Effector CD8-positive, alpha-beta T cell (primary cell): ENCODE measurements at places on chromosomes 5 and 9.

- no peak for DNase-seq
Observed at GRCh38 chr9:132982458-132982857, 4.0 kb downstream of the GFI1B start.

- no peak for DNase-seq
Observed at GRCh38 chr5:65769539-65769938, 47.5 kb downstream of the NLN start.

GRCh38 chr9:8600914-8601680, 801.5 kb upstream of the DMAC1 start:
- no peak for DNase-seq

- no peak for DNase-seq
Observed at GRCh38 chr9:86541014-86541570, 186.9 kb upstream of the TUT7 start.

DNA sequence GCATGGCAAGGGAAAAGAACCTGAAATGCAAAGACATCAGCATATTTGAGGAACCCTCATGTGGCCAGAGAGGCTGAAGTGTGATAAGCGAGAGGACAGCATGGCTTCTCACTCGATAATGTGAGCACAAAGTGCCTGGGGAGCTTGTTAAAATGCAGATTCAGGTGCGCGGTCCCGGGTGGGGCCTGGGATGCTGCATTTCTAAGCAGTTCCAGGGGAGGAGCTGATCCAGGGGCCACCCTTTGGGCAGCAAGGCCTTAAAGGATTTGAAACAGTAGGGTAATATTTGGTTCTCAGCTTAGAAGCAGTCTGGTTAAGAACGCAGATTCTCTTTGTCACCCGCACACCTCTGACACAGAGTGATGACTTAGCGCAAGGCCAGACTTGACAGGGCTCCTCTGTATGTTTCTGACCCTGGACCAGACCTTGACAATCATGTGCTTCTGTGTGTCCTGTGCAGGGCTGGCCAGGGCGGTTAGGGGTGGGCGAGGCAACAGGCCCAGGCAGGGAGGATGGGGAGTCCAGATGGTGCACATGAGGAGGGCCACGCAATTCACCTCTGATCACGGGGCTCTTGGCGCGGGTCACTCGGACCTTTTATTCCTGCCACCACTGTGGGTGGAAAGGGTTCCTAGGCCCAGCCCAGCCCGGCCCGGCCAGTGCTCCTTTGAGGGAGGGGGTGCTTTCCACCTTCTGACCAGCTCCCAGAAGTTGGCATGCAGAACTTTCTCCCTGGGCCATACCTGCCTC, 62.8 kb upstream of the TBC1D2 start:
- no peak for DNase-seq

GRCh38 chr5:116699332-116699731, 124.7 kb upstream of the SEMA6A start:
- DNase-seq = no peak

GRCh38 chr9:75101004-75101588, 12.8 kb downstream of the OSTF1 start:
- no peak for DNase-seq

DNA sequence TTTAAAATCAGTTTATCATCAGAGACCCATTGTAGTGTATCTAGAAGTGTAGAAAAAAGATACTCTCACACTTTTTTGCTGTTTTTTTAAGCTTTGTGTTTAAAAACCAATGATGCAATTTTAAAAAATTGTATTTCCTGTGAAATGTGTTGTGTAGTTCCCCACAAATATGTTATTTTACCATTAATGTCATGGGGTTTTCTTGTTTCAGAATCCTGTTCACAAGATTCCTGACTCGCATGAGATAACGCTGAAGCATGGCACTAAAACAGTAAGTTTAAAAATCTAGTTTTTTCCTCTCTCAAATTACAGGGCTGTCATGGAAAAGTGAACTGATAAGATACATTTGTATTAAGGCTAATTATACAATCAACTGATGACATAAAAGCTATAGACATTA, 58.6 kb downstream of the WDR70 start:
- DNase-seq = no peak

- DNase-seq = no peak
Observed at GRCh38 chr5:143425835-143426234, 22.3 kb upstream of the NR3C1 start.

DNA sequence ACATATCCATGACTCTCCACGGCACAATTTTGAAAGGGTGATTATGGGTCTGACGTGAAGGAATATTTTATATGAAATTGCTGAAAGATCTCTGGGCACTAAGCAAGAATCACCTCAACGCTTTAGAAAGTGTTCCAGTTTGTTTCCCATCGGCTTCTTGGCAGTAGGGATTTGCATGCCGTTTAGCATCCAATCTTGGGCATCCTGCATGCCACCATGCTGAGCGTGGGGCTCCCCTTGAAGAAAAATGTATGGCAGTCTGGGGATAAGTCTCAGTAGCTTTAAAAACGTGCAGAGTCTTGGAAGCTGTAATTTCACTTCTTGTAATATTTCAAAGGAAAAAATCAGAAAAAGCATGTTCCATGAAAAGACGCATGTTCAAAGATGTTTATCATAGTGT, 151.7 kb downstream of the DMRT2 start:
- DNase-seq = no peak

- no peak for DNase-seq
Observed at GRCh38 chr5:43636076-43636475, 33.1 kb downstream of the NNT start.

GRCh38 chr9:120936764-120937122, 10.1 kb upstream of the TRAF1 start:
- no peak for DNase-seq

DNA sequence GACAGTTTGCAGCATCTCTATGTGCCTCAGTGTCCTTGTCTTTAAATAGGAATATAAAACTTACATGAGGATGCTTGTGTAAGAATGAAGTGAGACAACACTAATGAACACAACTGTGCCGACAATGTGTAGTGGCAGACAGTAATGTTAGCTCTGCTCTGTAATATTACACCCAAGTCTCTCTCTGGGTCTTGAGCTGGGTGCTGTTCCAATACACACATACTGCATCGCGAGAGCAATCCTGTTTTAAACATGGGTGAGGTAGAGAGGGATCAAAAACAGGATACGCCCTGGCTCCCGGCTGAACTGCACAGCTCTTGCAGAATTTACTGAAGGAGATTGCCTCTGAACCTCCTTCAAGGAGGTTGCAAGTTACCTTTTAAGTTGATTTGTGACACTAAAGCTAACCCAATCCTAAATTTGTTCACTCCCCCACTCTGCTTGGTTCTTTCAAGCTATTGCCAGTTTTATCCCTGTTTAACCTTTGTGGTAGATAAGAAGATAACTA, 155.2 kb upstream of the ISL1 start:
- no peak for DNase-seq

DNA sequence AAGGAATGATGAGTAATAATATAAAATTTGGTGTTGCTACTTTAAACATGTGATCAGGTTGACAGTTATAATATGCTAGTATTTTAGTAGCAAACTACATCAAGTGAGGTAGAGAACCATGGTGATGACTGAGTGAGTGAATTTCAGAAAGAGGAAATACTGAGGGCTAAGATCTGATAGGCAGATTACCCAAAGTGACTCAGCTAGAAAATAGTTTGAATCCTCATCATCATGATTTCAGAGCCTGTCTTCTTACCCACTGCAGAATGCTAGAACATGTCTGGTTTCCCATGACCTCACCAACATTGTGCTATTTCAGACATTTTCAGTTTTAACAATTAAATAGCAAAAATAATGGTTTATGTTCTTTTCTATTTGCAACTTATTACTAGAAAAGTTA, 602.1 kb downstream of the TAF11L14 start:
- DNase-seq = no peak

DNA sequence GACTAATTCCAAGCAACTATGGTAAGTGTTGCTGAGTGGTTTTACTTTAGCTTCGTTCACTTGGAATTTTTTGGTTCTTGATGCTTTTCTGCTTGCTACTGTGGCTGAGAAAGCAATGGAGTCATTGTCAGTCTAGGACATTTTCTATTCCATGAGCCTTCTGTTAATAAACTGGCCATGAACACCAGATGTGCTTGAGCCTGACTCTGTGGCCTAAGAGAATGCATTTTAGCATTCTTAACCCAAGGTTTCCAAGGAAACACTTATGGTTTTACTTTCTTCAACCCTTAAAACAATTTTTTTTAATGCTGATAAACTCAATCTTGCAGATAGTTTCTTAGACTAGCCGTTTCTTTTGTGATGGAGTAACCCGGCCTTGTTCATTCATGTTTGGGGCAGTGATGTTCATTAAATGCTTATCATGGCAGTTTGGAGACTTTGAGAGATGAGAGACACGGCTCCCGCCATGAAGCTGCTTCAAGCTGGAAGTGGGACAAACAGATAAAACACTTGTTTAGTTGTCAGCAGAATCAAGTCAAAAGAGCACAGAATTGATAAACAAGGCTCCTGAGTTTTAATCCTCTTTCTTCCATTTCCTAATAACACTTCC, 42.4 kb downstream of the OSTF1 start:
- DNase-seq = no peak

DNA sequence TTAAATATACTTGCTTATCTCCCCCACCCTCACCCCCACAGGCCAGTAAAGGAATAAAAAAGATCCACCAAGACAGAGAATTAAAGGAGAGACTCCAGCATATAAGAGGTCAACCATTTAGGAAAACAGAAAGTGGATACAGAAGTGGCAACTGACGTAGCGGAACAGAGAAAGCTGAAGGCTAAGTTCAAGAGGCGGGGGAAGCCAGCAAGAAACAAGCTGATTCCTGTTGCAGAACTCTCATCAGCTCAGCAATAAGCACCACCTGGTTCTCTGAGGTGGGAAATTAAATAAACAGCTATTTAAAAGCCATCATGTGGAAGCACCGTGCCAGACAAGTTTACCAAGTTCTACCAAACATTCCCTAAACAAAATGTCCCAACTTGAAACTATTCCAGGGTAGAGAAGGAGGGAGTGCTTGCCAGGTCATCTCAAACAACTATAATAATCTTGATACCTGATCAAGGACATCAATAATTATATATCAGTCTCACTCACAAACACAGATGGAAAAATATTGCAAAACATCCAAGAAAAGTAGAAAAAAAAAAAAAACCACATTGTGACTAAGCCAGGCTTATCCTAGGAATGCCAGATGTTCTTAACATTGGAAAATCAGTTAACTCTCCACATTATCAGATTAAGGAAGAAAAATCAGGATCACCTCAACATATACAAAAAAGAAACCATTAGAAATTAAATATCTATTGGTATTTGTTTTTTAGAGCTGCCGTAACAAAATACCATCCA, 7.3 kb upstream of the ARL15 start:
- DNase-seq = no peak

DNA sequence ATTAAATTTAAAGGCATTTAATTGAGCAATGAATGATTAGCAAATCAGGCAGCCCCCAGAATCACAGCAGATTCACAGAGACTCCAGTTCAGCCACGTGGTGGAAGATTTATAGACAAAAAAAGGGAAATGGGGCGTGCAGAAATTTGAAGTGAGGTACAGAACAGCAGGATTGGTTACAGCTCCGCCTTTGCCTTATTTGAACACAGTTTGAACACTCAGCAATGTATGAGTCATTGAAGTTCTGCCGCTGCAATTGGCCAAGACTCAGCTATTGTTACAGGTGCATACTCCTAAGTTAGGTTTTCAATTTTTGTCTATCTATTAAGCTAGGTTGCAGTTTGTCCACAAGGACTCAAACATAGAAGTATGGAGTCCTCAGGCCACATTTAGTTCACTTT, 157.7 kb upstream of the SLC12A2 start:
- DNase-seq = no peak

DNA sequence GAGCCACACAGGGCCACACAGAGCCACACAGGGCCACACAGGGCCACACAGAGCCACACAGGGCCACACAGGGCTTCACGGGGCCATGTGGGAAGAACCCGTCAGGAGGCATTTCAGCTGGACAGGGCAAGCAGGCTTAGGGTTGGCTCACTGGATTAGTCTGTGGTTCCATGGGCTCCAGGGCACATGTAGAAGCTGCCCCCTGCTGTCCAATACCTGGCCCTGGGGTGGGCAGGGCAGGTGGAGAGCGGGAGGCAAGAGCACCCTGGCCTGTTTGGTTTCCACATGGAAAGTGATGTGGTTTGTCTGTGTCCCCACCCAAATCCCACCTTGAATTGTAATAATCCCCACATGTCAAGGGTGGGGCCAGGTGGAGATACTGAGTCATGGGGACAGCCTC, 16.4 kb upstream of the LPCAT1 start:
- DNase-seq = no peak

DNA sequence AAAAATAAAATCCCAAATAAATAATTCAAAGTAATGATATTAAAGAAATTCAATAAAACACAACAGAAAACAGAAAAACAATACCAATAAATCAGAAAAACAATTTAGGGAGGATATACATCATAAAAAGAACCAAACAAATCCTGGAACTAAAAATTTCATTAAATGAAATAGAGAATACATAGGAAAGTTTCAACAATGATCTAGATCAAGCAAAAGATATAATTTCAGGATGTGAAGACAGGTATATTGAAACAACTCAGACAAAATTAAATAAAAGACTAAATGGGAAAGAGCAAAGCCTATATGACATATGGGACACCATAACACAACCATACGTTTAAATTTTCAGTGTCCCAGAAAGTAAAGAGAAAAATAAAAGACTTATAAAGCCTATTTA, 85.1 kb upstream of the GHR start:
- no peak for DNase-seq

DNA sequence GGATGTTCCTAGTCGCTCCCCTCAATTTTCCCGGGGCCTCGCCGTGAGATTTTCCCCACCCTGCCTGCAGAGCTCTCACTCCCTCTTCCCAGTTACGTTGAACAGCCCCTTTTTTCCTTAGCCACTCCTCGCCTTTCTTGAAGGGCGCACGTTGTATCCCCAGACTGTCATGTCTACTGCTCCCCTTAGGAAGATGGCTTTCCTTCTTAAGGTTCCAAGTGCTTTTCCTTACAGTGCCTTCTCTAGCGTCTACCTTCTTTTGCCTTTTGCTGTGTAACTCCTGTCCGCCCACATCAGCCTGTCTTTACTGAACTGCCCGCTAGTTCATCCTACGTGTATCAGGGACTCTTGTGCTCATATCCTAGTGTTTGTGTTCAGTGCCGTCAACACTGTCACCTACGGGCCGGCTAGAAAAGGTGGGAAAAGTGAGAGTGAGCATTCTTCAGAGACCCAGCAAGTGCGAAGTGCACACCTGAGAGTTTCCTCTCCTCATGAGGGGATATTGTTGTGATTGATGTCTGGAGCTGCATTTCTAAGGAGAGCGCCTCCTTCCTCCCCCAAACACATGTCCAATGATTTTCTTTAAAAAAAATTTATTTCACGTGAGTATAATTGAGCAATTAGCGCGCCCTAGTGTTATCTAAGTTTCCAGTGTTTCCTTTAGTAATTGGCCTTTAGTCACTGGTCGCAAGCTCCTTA, 764 bp downstream of the CAMLG start:
- DNase-seq = no peak

GRCh38 chr5:8601831-8602354, 732.9 kb downstream of the MTRR start:
- DNase-seq = no peak

DNA sequence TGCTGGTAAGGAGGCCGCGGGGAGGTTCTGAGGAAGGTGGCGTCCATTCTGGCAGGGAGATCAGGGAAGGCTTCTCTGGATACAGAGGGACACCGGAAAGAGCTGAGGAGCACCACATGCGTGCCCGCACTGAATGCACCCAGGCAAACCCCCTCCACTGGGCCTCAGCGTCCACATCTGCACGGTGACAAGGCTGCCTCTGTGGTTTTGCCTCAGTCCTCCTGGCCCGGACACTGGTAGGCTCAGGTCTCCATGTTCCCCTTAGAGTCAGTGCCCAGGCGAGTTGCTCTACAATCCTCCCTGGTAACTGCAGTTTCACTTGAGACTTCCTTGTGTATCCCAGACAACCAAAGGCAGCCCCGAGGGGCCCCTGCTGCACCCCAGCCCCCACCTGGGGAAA, 173.3 kb downstream of the MELK start:
- DNase-seq = no peak
